NCI-H146 (cell line): ENCODE measurements at places on chromosomes 6 and 20.

- DNase-seq: no peak
Observed at GRCh38 chr6:18168264-18168663, 13.0 kb downstream of the KDM1B start.

GRCh38 chr6:107075951-107076381, 39.3 kb downstream of the BEND3 start:
- no peak for DNase-seq

DNA sequence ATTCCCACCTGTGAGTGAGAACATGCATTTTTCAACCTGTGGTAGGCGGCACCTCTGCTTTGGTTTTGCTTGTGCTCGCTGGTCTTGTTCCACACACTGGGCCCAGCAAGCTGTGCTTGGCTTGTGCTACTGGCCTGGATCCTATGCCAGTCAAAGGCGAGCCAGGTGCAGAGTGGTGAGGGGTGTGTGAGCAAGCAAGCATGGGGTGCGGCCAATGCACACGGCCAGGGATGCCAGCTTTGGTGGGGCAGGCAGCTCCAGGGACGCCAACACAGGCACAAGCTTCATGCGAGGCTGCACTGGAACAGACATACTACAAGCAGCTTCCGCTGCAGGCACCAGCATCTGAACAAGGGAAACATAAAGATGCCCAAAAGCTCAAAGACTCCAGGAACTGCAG, 654.9 kb upstream of the EYS start:
- DNase-seq: no peak

DNA sequence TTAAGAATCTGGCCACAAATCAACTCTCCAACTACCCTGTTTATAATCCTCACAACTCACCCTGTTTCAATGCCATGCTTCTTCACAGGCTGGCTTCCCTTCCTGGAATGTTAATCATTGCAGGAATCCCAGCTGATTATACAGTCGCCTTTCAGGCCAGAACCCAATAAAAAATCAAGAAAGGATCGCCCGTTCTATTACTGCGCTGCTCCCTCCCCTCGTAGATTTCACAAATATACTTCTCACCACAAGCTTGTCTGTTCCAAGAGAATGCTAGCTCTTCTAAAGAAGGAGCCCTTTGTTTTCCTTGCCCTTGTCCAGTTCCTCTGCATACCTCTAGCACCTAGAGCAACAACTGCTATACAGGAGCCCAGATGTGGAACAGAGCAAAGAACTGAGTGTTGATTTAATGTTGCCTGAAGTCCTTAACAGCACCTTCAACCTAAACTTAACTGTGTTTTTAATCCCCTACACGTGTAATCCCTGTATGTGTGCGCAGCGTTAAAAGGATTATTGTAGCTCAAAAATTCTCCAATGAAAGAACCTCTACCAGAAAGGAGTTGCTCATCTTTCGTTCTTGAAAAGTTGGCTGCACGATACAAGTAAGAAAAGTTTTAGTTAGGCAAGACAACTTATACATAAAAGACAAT, 988 bp downstream of the ECHDC1 start:
- DNase-seq: peak; percentile 21

GRCh38 chr20:34220561-34220960, 20.7 kb upstream of the ASIP start:
- DNase-seq: no peak

DNA sequence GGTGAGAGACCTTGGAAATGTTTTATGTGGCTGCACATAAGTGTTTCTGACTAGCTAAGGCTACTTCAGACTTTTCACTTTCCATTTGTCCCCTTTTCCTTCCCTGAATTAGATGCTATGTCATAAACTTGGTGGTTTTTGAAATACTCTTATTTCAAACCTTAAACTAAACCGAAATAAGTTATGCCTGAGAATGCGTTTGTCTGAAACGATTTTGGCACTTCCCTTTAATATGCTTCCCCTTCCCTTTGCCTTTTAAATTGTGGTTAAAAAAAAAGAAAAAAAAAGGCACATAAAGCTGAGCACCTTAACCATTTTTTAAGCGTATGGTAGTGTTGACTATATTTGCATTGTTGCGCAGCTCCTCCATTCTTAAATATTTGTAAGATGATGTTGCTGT, 14.3 kb downstream of the ZNF451 start:
- DNase-seq: no peak

DNA sequence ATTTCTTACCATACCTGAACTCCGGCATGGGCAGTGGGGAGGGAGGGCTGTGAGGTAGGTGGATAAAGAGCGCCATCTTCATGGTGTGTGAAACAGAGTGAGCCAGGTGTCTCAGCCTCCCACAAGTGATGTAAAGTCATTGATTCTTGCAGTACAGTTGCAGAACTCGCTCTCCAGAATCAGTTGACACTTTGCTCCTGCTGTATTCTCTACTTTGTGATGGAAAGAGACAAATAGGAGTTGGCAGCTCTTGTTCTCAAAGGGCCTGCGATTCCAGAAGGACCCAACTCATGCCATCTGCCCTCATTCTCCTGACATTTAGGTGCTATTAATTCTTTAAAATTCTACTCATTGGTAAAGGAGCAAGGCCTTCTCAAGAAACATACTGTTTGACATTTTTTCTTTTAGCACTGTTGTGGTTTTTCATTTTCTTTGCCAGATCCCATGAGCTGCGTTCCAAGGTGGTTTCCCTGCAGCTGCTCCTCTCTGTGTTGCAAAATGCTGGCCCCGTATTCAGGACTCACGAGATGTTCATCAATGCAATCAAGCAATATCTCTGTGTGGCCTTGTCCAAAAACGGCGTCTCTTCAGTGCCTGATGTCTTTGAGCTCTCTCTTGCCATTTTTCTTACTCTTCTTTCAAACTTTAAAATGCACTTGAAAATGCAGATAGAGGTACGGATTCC, 49.3 kb downstream of the ARFGEF2 start:
- DNase-seq: peak; percentile 3

- DNase-seq: no peak
Observed at GRCh38 chr6:32819729-32820128, 2.9 kb upstream of the HLA-DOB start.

DNA sequence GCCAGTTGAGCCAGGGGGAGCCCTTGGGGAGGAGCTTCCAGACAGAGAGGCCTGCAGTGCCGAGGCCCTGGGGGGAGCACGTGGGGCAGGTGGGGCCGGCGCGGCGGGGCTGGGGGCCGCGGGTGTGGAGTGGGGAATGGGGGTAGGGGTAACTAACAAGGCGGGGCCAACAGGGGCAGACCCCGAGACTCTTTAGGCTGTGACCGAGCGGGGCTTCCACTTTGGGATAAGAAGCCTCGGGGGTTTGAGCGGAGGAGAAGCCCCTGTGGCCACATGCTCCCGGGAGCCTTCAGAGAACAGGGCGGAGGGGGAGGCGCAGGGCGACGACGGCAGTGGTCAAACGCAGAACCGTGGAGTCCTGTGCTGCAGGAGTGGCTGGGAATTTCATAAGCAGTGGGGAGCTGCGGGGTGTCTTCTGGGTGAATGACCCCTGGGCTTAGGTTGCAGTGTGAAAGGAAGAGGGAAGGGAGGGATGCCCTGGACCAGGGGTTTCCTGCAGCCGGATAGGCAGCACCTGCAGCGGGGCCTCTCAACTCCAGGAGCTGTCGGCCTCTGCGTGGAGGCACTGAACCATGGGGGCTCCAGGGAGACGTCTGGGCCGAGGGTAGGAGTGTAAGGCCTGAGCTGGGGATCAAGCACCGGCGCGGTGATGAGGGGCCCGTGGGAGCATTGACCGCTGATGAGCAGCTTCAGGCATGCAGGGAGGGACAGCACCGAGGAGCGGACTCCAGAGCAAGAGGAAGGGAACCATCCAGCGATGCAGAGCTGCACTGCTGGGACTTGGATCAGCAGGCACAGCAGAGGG, 121.0 kb downstream of the SYNDIG1 start:
- DNase-seq: peak; percentile 5

DNA sequence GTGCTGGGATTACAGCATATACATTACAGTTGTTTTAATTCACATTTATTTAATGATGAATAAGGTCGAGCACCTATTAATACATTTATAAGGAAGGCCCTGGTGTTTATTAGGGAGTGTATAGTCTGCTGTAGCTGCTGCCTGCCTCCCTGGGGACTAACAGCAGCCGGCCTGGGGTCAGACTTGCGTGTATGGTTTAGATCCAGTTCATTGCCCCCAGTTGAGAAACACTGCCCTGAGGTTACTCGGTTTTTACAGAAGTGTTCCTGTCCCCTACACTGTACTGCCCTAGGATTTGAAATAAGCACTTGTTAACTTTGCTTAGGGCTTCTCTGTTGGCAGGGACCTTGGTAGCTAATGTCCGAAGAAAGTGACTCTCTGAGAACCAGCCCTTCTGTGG, 4.0 kb downstream of the TTPAL start:
- DNase-seq: no peak

DNA sequence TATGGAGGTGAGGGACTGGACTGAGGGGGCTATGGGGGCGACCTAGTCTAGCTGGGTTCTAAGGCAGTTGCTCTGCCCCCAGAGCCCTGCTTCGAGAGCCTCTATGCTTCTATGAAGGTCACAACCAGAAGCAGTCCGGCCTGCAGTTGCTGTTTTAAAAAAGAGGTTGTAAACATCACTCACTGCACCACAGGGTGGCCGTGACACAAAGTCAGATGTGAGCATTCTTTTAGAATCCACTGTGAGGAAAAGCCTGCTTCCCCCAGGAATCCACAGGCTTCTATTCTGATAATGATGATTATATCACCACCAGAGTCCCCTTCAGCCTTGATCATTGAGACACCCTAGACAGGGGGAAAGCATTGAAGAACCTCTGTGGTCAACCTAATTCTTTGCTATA, 229.7 kb upstream of the AGPAT4 start:
- no peak for DNase-seq

- DNase-seq: peak; percentile 77
Observed at GRCh38 chr6:42418724-42419123, 33.0 kb downstream of the TRERF1 start.

- no peak for DNase-seq
Observed at GRCh38 chr20:18701969-18702368, 111.6 kb upstream of the SCP2D1 start.

GRCh38 chr6:127515234-127515793, 3.8 kb downstream of the MTCL3 start:
- peak; percentile 88 for DNase-seq

GRCh38 chr20:5822569-5822968, 72.4 kb downstream of the SHLD1 start:
- no peak for DNase-seq

DNA sequence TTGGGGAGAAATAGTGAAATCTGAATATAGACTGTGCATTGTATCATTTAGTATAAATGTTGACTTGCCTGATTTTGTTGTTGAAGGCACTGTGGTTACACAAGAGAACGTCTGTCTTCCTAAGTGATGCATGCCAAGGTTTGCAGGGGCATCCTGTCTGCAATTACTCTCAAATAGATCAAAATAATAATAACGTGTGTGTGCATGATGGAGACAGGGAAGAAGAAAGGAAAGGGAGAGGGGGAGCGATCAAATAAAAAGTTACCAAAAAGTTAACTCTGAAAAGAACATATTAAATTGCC, 14.4 kb downstream of the PREX1 start:
- no peak for DNase-seq

GRCh38 chr20:884983-885952, 30.9 kb downstream of the ANGPT4 start:
- DNase-seq: peak; percentile 38

DNA sequence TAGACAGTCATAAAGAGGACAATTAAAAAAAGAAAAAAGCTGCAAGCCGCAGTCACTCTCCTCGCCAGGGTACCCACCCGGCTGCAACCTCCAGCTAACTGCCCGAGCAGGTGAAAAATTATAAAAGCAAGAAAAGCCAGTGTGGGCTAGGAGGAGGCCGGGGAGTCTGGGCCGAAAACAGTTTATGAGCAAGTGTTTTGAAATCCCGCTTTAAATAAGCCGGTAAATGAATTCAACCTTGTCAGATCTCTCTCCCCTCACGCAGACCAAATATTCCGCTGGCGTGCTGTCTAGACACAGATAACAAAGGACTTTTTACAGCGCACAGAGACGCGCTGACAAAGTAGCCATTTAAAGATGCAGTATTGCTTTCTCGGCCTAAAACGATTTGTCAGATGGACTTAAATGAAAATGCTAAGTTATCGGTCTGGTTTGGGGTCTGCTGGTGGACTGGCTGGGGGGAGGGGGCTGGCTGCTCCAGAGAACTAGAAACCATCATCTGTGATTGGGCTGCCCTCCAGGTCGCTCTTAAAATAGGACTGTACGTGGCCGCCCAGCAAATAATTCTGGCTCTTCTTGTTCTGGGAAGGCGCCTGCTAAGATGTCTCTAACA, 24.6 kb downstream of the PMEPA1 start:
- DNase-seq: no peak

GRCh38 chr6:167697316-167697715, 129.4 kb upstream of the AFDN start:
- no peak for DNase-seq

DNA sequence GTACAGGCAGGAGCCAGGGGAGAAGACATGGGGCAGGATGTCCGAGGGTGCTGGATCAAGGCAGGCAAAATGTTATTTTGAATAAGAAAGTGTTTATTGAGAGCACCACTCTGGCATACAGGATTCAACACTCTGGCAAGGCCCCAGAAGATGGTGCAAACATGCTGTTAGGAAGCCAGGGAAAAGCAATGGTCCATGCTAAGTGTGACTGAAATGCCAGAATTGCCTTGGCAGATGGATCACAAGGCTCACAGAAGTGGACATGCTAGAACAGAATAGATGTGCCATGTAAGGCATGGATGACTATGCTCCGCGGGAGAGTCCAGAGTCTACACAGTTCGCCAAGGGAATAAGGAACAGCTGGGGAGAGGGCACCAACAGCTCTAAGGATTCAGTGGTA, 54.6 kb downstream of the QRSL1 start:
- DNase-seq: no peak

- DNase-seq: no peak
Observed at GRCh38 chr6:90610301-90610750, 23.5 kb upstream of the MAP3K7 start.

GRCh38 chr20:62737271-62737811, 28.7 kb downstream of the NTSR1 start:
- no peak for DNase-seq

GRCh38 chr6:12113190-12113577, 101.1 kb downstream of the HIVEP1 start:
- no peak for DNase-seq

- DNase-seq: no peak
Observed at GRCh38 chr20:57877131-57877824, 167.5 kb upstream of the PMEPA1 start.

DNA sequence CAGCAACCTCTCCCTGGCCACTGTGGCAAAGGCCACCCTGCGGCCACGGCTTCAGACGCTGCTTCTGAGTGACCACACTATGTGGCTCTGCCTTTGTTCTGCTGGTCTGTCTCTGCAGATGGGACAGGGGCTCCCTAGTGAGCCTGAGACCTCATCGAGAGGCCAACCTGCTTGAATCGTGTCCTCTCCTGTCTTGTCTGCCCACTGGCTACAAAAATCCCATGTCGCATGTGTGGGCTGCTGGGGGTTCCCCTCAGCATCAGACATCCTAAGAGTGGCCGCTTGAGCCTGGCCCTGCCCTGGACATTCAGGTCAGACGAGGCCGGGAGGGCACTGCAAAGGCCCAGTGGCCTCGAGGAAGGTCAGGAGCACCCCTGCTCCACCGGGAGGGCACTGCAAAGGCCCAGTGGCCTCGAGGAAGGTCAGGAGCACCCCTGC, 222.9 kb downstream of the DLL1 start:
- DNase-seq: no peak
